RCC 7860 (cell line): ENCODE measurements at places on chromosomes 11 and 22.

- no peak for DNase-seq
These were observed 85.7 kb upstream of the LIN7C start for GRCh38 chr11:27592098-27592780.

- DNase-seq, result no peak
These were observed 133.8 kb upstream of the TRPC6 start for GRCh38 chr11:101717619-101718018.

DNA sequence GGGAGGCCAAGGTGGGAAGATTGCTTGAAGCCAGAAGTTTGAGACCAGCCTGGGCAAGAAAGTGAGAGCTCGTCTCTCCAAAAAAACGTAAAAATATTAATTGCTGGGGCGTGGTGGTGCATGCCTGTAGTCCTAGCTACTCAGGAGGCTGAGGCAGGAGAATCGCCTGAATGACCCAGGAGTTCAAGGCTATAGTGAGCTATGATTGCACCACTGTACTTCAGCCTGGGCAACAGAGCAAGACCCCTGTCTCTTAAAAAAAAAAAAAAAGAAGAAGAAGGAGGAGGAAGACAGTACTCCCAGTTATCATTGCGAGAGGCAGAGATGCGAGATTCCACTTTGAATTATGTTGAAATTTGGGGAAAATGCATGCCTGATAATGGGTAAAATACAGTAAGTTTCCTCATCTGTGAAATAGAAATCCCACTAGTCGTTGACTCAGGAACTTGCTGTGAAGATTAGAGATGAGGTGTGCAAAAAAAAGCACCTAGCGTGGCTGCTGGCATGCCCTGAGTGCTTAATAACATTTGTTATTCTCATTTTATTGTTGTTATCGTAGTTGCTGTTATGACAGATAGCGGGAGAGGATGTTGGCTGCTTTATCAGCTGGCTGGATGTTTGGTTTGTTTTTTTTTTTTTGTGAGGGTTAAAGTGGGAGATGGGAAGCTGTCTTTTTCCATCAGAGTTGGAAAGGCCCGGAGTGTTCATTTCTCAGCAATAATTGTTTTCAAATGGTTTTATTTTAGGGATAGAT is 33.4 kb downstream of the BCR start:
- no peak for DNase-seq

DNA sequence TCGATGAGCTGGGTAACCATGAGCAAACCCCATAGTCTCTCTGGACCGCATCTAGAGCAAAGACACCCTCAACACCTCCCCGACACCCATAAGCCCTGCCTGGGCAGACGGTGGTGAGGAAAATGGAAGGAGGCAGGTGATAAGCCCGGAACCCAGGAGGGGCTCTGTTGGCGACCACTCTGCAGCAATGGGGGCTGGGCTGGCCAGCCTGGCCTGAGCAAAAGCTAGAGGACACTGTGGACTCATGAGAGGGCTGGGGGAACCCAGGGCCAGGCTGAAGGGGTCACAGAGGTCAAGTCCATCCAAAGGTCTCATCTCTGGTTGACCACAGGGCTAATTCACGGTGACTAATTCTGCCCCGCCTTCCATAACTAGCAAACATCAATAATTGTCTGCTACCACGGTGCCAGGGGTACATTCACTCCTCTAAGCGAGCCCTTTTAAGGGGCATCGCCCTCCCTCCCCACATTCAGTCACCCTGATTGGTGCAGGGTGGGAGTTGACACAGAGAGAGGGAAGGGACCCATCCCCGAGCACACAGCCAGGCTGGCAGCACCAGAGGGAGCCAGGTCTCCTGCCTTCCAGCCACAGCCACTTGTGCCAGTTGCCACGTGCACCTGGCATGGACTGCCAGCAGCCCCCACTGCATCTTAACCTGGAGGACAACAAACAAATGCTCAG is 4.0 kb downstream of the PYGM start:
- no peak for DNase-seq

DNA sequence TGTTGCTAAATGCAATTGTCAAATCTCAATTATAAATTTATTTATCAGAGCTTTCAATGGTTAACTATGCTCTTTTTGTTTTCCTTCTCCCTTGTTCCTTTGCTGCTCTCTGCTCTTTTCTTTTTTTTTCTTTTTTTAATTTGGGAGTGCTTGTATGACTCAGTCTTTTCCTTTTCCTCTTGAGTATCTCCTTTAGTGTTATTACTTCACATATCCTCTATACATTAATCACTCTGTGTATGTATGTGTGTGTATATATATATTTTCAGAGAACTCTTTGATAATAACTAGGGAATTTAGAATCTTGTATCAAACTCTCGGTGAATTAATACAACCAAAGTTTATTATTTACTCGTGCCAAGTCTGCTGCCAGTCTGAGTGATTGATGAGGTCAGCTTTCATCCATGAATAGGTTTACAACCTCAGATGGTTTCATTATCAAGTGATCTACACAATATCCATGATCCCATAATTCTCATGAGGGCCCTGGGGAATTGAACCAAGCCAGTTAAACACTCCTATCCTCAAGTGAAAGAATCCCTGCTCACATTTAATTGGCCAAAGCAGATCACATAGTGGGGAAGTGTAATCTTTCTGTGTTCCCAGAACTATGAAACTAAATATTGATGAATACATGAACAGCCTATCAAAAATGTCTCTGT is 743.4 kb upstream of the CNTN5 start:
- no peak for DNase-seq

GRCh38 chr22:50035131-50035881 is 22.7 kb upstream of the IL17REL start:
- DNase-seq, result no peak

- no peak for DNase-seq
These were observed 22.7 kb upstream of the CD5 start for GRCh38 chr11:61079416-61080150.

- no peak for DNase-seq
These were observed 172.5 kb downstream of the CTTN start for GRCh38 chr11:70570693-70571395.

DNA sequence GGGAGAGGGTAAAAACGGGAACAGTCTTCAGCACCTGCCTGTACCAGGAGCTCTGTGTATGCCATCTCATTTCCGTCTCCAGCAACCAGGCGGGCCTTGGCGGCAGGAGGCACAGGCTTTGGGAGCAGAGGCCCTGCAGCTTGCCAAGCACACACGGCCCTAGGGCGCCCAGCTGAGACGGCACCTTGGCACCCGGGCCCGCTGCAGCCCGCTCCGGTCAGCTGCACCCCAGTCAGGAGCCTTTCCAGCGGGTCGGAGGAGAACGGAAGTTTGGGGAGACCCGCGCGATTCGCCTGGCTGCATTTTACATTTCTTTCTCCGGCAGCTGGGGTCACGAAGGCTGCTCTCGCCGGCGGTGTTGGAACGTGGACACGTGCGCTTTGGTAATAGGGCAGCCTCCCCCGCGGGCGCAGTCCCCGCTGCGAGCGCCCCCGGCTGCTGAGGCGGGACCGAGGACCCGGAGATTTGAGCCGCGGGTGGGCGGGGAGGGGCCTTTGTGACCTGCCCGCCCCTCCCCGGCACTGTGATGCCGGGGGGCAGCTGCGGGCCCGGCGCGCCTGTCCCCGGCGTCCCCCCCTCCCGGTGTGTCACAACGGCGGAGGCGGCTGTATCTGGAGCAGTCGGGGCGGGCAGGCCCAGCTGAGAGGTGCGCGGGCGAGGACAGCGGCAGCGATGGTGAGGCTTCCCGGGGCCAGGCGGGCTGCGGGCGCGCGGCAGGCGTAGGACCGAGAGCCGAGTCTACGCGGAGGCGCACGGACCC is at the start of gene TUBA8:
Gene TUBA8 (plus strand): TSS at position 616 of the 760 bp plus-strand sequence. CDS start 57 bp downstream, at position 673.
- DNase-seq, result no peak
